Stimulated activated naive B cell treated with anti-CD40 and anti-IgM and Interleukin-4, amounts not matched to agents 10 μg/mL and 1 μg/mL and 100 μg/mL, for 72 hours (primary cell): ENCODE measurements at places on chromosomes 12 and 14.

DNA sequence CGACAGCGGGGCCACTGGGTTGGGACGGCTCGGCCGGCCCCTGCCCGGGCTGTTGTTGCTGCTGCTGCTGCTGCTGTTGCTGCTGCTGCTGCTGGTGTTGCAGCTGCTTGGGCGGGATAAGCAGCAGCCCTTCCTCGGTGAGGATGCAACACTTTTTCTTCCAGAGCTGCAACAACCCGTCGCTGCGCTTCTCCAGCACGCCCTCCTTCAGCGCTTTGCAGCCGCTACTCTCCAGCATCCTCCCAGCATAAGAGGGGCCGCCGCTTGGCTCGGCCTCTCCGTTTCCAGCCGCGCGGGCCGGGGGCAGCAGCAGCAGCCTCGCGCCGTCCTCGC lies 529 bp downstream of the PHLDA1 start:
- no peak for DNase-seq
- H3K4me1 ChIP-seq: peaks cover 28% of the 10 kb centered on the region
- peaks cover 7% of the 10 kb centered on the region for H3K27me3 ChIP-seq
- H3K36me3 ChIP-seq: no peaks in the 10 kb centered on the region
- peak overlapping the region; percentile 95 for H3K4me3 ChIP-seq

GRCh38 chr14:76232800-76233199 lies 81.1 kb downstream of the GPATCH2L start:
- peaks cover 12% of the 10 kb centered on the region for H3K4me1 ChIP-seq
- H3K27me3 ChIP-seq: no peaks in the 10 kb centered on the region
- DNase-seq: no peak
- peaks cover 65% of the 10 kb centered on the region for H3K36me3 ChIP-seq
- H3K27ac ChIP-seq: no peak overlapping the region
- H3K4me3 ChIP-seq: no peak overlapping the region

GRCh38 chr12:15662303-15662980 lies 126.7 kb downstream of the EPS8 start:
- no peaks in the 10 kb centered on the region for H3K27me3 ChIP-seq
- H3K27ac ChIP-seq: no peak overlapping the region

GRCh38 chr14:78683206-78683605 lies 513.0 kb downstream of the NRXN3 start:
- H3K4me3 ChIP-seq: no peak overlapping the region
- no peaks in the 10 kb centered on the region for H3K27me3 ChIP-seq

- no peak overlapping the region for H3K4me3 ChIP-seq
- no peaks in the 10 kb centered on the region for H3K4me1 ChIP-seq
- H3K27me3 ChIP-seq: no peaks in the 10 kb centered on the region
- H3K27ac ChIP-seq: no peak overlapping the region
- H3K36me3 ChIP-seq: peaks cover 5% of the 10 kb centered on the region
These were observed 76.5 kb downstream of the TGFB3 start for GRCh38 chr14:75905147-75905904.

DNA sequence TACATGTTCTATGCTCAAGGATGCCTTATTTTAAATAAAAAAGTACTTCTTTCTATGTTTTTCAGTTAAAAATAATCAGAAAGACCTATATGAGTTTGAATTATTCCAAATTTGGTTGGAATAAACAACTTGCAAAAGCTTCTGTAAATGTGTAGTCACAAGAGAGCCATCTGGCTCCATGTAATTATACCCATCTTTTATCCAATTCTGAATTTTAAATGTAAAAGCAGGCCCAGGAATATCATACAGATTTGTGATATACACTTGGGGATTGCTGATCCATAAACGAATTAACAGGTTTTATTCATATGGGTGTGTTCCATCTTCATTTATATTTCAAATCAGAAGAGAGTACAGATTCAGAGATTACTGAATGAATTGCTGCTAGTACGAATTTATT lies 329.2 kb upstream of the LRFN5 start:
- H3K27ac ChIP-seq: no peak overlapping the region
- no peak overlapping the region for H3K4me3 ChIP-seq
- H3K27me3 ChIP-seq: no peaks in the 10 kb centered on the region
- no peaks in the 10 kb centered on the region for H3K4me1 ChIP-seq
- H3K36me3 ChIP-seq: no peaks in the 10 kb centered on the region

GRCh38 chr12:48296586-48297282 lies 54.0 kb downstream of the ZNF641 start:
- no peaks in the 10 kb centered on the region for H3K36me3 ChIP-seq
- peak overlapping the region; percentile 82 for H3K4me3 ChIP-seq
- no peak overlapping the region for H3K27ac ChIP-seq
- peak; percentile 39 for DNase-seq
- peaks cover 27% of the 10 kb centered on the region for H3K27me3 ChIP-seq

DNA sequence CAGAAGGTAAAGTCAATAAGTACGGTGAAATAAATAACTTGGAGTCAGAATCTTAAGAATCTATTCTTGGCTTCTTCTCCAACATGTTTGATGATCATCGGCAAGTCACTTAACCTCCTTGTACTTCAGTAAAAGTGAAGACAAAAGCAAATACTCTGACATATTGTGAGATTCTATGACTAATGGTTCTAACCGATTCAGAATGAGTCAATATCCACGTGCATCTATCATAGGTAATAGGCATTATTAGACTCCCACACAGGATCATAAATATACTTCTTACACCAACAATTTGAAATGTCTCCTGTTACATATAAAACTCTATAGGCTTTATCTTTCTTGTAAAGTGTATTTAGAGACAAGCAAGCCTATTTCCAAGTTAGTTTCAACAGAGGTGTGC lies 144.4 kb upstream of the ATXN7L3B start:
- DNase-seq: no peak
- H3K27me3 ChIP-seq: no peaks in the 10 kb centered on the region
- no peaks in the 10 kb centered on the region for H3K36me3 ChIP-seq
- H3K27ac ChIP-seq: no peak overlapping the region
- H3K4me3 ChIP-seq: no peak overlapping the region
- H3K4me1 ChIP-seq: no peaks in the 10 kb centered on the region

- no peak for DNase-seq
- no peaks in the 10 kb centered on the region for H3K36me3 ChIP-seq
- no peaks in the 10 kb centered on the region for H3K27me3 ChIP-seq
- no peak overlapping the region for H3K27ac ChIP-seq
- no peaks in the 10 kb centered on the region for H3K4me1 ChIP-seq
These were observed 297.5 kb upstream of the SLC16A7 start for GRCh38 chr12:59298296-59298695.

DNA sequence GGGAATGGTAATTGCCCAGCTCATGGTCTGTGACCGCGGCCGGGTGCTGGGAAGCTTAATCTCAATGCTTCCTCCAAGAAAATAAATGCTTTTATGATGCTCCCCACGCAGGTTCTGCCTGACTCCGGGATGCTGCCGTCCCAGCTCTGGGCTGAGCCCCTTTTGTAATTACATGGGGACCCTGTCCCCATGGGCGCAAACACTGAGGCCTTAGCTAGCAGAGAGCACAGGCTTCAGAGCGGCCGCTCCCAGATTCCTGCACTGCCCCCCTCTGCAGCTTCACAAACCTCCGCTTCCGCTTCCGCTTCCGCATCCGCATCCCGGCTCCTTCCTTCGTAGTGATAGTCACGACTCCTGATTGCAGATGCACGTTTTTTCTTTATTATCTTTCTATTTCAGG lies 129.5 kb downstream of the KIF26A start:
- DNase-seq: no peak
- H3K27ac ChIP-seq: no peak overlapping the region
- H3K36me3 ChIP-seq: no peaks in the 10 kb centered on the region
- peaks cover 12% of the 10 kb centered on the region for H3K27me3 ChIP-seq
- H3K4me3 ChIP-seq: no peak overlapping the region

DNA sequence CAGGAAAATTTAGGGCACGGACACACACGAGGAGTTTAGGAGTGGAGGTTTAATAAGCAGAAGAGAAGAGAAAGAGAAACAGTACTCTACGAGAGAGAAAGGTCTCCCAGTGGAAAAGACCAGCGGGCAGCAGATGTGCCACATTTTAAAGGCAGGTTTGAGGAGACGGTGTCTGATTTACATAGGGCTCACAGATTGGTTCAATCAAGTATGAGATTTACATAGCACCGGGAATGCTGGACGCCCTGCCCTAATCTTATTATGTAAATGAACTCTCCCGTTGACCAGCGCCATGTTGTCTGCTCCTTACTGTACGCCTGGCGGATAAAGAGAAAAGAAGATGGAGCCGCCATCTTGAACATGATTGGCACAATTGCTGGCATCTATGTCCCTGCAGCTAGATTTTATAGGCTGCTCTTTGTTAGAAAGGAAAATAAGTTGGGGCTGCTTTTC lies 17.9 kb downstream of the NFKBIA start:
- peaks cover 2% of the 10 kb centered on the region for H3K4me1 ChIP-seq
- no peak for DNase-seq
- H3K36me3 ChIP-seq: no peaks in the 10 kb centered on the region
- H3K4me3 ChIP-seq: no peak overlapping the region
- no peak overlapping the region for H3K27ac ChIP-seq
